IgD-negative memory B cell (primary cell): ENCODE measurements at places on chromosomes 2 and 18. TPM values are rescaled to one million over a fixed set of nuclear protein-coding genes. Genes with fewer than 3 reads are reported as not detected.

Gene HAAO
- 5.7 TPM for polyA plus RNA-seq

Gene TUBA3D
- polyA plus RNA-seq, result not detected

Gene SAP130
- 12.0 TPM for polyA plus RNA-seq

Gene RAB6C
- not detected for polyA plus RNA-seq

Gene HOXD9
- not detected for polyA plus RNA-seq

Gene RBKS
- polyA plus RNA-seq, result 7.5 TPM

Gene LRRC30
- polyA plus RNA-seq, result not detected

Gene TMEM169
- 0.53 TPM for polyA plus RNA-seq

Gene SIGLEC15
- polyA plus RNA-seq, result not detected
